ENCODE measurements at places on chromosomes 6 and 20. TPM values are rescaled to one million over a fixed set of nuclear protein-coding genes. Genes with fewer than 3 reads are reported as not detected.
A peak's percentile ranks its signal among the peaks of the same experiment; 100 is the strongest.

The ARMH2 gene
- not detected for total RNA-seq

DNA sequence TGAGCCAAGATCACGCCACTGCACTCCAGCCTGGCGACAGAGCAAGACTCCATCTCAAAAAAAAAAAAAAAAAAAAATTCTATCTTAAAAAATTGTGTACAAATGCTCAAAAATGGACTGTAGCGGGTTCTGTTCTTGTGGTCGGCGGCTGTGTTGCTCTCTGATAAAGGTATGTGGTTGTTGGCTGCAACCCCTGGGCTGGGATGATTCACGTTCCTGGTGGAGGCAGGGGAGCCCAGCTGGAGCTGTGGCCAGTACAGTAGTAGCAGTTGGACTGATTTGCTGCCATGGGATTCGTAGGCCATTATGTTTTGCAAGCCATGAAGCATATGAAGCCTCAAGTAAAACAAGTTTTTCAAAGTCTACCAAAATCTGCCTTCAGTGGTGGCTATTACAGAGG, 22.3 kb downstream of the MDN1 start:
- no peaks in the 10 kb centered on the region for H3K36me3 ChIP-seq
- H3K4me3 ChIP-seq: no peak overlapping the region
- H3K27ac ChIP-seq: no peak overlapping the region
- no peaks in the 10 kb centered on the region for H3K27me3 ChIP-seq
- H3K4me1 ChIP-seq: no peaks in the 10 kb centered on the region
- DNase-seq: no peak

- no peaks in the 10 kb centered on the region for H3K36me3 ChIP-seq
- peak; percentile 65 for DNase-seq
- peaks cover 21% of the 10 kb centered on the region for H3K4me1 ChIP-seq
- H3K27ac ChIP-seq: peak overlapping the region; percentile 77
- H3K27me3 ChIP-seq: no peaks in the 10 kb centered on the region
These were observed 216.7 kb downstream of the ZDHHC14 start for GRCh38 chr6:157597461-157598312.

GRCh38 chr6:76230711-76231110, 158.2 kb upstream of the IMPG1 start:
- H3K27me3 ChIP-seq: no peaks in the 10 kb centered on the region
- DNase-seq: peak; percentile 26
- H3K36me3 ChIP-seq: no peaks in the 10 kb centered on the region
- no peaks in the 10 kb centered on the region for H3K4me1 ChIP-seq
- H3K4me3 ChIP-seq: no peak overlapping the region

- H3K36me3 ChIP-seq: no peaks in the 10 kb centered on the region
- peaks cover 39% of the 10 kb centered on the region for H3K4me1 ChIP-seq
- H3K27me3 ChIP-seq: no peaks in the 10 kb centered on the region
These were observed 81.4 kb downstream of the JARID2 start for GRCh38 chr6:15327271-15327670.

DNA sequence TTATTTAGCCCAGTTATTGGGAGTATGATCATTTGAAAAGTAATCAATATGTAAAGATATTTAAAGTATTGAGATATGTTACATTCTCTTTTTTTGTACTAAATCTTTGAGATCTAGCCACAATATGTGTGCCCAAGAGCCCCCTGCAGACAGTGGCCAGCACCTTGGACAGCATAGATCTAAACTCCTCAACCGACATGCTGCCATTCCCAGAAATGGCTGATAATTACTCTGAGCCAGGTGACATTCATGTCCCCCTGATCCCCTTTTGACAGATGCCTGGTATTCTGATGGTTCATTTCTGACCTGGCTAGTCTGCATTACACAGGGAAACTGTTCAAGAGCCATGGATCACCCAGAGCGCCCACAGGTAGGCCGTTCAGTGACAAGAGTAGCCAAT, 177.1 kb downstream of the ZDHHC14 start:
- H3K27me3 ChIP-seq: no peaks in the 10 kb centered on the region
- no peak overlapping the region for H3K4me3 ChIP-seq
- no peaks in the 10 kb centered on the region for H3K36me3 ChIP-seq
- H3K27ac ChIP-seq: no peak overlapping the region
- no peaks in the 10 kb centered on the region for H3K4me1 ChIP-seq

Data from hepatocyte (in vitro differentiated cells).